Skin of body (tissue), 3 donors: ENCODE measurements at places on chromosomes 4 and X.

- DNase-seq, result no peak
These were observed 78.3 kb downstream of the CLDN34 start for GRCh38 chrX:10045327-10046000.

- no peak for DNase-seq
These were observed 501.2 kb upstream of the INTU start for GRCh38 chr4:127131527-127131926.

DNA sequence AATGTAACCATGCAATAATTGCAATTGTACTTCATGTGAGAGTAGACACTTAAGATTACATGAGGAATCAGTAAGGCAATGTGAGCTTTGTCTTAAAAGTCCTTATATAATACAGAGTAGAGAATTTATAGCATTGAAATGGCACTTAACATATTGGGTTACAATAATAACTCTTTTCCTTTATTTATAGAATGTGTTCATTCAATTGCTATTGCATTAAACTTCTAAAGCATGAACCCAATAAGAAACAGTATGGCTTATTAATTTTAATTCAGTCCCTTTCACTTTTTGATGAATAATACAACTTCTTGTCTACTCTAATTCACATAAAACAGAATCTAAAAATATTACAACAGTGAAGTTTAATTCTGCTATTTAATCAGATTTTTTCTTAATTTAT lies 174.2 kb upstream of the PABPC4L start:
- DNase-seq, result no peak

- no peak for DNase-seq
These were observed 936.3 kb downstream of the CENPC start for GRCh38 chr4:66609014-66609413.

DNA sequence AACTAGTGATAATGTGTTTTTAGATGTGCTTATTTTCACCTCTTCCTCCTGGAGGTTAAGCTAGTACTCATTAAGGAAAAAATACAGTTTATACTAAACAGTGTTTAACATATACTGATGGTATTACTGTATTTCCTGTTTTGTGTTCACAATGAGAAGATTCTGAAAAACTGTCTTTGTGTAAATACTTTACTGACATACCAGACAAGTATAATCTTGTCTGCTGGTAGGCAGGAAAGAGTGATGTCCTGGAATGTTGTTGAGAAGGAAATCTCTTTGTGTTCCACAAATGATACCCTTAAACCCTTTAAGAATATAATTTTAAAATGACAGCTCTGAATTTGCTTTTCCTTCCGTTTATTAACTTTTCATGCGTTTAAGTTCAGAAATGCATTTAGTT lies 205.5 kb upstream of the NUDT6 start:
- peak; percentile 14 for DNase-seq

DNA sequence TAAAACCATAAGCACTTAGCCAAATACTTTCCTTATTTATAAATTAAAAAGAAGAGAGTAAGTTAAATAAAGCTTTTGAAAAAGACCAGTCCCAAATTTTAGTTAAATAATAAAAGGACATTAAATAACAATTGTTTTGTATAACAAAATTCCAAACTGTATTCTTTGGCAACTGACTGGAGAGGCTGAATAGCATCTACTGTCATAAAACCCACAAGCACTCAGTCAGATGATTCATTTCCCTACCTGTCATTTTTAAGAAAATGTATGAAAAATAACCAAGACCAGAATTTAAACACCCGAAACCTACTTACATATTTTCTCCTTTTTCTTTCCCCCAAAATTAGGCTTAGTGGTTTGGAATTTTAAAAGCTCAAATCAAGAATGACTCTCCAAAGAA lies 32.5 kb upstream of the SMIM10L2A start:
- DNase-seq, result no peak

DNA sequence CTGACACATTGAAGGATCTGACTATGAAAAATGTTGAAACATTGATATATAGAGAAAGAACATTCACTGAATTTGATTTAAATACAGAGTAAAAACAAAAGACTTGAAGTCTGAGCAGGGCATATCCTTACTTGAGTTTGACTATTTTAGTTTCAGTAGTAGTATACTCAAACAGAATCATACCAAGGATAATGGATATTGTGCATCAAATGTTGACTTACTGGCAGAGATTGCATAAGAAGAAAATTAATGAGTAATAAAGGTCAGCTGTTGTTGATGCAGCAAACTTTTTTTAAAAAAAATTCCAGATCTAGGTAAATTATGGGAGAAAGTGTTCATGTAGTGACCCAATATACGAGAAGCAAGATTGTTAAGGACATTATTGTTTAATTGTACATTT lies 94.5 kb upstream of the APOOL start:
- no peak for DNase-seq

DNA sequence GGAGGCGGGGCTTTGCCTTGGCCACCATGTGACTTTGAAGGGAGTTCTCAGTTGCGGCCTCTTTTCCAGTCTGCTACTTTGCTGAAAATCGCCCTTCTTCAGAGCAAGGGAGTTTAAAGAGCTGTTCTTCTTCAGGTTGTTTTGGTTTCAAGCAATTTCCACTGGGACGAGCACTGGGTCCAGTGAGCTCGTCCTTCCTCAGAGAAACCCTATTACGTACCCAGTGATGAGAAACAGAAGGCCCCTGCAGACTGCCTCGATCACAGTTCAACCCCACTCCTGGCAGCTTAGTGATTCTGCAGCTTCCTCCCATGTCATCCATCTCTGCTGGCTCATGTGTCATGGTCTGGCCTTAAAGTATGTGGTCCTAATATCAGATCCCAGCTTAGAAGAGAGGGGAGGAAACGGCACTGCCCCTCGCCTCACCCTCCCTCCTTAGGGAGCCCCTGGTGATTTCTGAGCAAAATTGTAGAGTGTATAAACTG lies 7.8 kb upstream of the FAM149A start:
- no peak for DNase-seq
